ENCODE measurements at places on chromosomes 6 and 20.

DNA sequence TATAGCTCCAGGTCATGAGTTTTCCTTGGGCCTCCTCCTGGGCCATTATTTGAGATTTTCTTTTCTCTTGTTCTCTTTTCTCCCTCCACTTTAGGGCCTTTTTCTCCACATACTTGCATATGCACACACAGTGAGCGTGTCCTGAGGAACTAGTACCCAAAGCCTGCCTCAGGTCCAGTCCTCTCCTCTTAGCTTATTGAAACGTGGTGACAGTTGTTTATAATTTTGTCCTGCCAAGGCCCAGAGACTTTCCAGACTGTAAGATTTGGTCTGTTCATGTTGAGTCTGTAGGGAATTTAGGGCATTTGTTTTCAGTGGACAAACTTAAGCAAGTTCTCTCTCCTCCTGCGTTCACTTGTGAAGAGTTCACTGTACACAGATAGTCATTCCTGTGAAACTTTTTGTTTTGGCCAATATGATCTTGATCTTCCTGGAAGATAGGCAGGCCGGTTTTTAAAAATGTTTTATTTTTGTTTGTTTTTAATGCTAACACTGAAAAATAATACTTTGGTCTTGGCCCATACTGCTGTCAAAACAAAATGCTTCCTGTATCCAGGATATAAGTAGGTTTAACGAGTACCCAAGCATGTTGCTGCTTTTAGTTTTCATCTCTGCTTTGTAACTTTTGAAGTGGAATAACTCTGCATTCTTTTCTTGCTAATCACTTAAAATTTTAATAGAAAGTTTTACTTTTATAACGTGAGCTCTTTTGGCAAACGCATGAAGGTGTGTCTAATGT, 20.7 kb downstream of the LRRC1 start:
- DNase-seq, result no peak

GRCh38 chr6:111757342-111757741, 115.9 kb downstream of the FYN start:
- no peak for DNase-seq

DNA sequence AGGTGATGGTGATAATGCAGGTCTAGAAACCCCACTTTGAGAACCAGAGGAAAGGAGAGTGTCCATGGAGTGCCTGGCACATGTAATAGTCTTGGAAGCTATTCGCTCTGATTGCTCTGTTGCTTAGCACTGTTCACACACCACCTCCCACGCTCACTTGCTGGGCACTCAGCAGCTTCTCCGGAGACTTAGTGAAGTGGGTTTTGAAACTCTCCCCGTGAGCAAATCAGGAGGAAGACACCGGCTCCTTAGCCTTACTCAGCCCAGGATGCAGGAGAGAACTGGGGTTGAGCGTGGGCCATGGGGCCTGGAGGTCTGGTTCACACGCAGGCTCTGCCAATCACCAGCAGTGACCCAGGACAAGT, 22.2 kb downstream of the BMP7 start:
- DNase-seq, result no peak

- peak; percentile 58 for DNase-seq
Observed at GRCh38 chr6:72218125-72218524, 331.8 kb downstream of the RIMS1 start.

DNA sequence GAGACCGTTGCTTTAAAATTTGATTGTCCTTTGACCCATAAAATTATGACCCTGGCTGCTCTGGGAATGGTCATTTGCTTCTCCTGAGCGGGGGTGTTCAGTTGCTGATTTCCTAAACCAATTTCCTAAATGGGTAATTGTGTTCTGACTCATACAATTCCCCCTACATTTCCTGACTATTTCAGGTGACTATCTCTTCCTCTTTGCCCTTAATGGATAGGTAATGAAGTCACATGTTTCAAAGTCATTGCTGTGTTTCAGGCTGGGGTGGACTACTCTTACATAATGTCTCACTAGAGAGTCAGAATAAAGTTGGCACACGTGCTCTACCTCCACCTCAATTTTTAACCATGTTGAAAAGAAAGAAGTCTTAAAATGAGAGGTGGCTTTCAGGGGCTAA, 109.8 kb downstream of the DOK5 start:
- DNase-seq, result no peak

GRCh38 chr20:61251529-61252393, at the start of gene CDH4:
Gene CDH4 (plus strand): TSS chr20:61252261.
- peak; percentile 65 for DNase-seq

GRCh38 chr6:153215242-153215641, 84.2 kb upstream of the RGS17 start:
- DNase-seq, result peak; percentile 10

DNA sequence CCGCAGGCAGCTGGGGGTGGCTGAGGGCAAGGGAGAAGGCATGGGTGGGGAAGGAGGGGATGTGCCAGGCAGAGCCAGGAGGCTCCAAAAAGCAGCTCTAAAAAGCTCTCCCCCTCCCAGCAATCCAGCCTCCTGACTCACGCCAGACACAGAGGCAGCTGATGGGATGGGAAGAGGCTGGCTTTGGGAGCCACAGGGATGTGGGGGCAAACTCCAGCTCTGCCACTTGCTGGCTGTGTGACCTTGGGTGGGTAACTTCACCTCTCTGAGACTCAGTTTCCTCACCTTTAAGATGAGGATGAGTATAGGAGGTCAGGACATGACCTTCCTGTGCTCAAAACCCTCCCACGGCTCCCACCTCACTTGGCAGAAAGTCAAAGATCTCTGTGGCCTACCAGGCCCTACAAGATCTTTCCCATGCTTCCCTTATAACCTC, 148.9 kb downstream of the CEBPB start:
- peak; percentile 70 for DNase-seq

All from eye (tissue), 1 donor.